Esophagus squamous epithelium (tissue), 5 donors: ENCODE measurements at places on chromosomes 7 and 10.

- DNase-seq, result no peak
Measured at GRCh38 chr10:87053577-87054181, 33.6 kb downstream of the FAM25A start.

DNA sequence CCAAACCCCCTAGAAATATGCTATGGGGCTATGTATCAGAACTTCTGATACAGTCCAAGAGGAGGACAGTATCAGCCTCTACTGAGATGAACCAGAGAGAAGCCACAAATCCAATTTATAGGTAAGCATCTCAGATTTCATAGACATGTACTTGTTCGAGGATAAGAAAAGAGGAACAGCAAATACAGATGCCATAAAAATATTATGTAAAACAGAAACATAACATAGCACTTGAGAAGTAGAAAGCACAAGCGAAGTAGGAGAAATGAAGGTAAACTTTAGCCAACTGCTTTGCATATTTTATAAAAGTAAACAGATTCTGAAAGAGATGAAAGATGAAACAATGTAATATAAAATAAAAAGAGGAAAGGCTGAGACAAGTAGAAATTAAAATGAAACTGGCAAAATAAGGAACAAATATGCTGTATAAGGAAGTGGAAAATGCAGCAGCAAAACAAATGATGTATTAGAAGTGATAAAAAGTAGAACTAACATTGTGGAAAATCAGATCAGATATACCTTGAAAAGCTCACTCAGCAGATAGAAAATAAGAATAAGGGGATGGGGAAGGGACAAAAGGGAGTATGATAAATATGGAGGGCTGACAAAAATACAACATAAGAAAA is 135.1 kb downstream of the SKAP2 start:
- no peak for DNase-seq

DNA sequence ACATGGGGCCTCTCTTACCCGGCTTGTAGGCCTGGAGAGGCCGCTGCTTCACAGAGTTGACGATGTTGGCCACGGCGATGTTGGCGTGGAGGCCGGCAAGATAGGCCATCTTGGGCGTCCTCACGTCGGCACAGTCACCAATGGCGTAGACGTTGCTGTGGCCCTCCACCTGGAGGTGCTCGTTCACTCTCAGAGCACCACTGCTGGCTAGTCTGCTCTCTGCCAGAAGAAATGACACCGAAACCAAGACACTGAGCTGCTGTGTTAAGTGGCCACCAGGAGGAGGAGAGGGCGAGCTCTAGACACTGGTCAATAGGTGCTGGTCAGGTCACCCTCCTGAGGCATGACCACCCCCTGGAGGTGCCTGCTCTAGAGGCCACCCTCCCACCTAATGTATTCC is 17.7 kb downstream of the AIFM2 start:
- no peak for DNase-seq

DNA sequence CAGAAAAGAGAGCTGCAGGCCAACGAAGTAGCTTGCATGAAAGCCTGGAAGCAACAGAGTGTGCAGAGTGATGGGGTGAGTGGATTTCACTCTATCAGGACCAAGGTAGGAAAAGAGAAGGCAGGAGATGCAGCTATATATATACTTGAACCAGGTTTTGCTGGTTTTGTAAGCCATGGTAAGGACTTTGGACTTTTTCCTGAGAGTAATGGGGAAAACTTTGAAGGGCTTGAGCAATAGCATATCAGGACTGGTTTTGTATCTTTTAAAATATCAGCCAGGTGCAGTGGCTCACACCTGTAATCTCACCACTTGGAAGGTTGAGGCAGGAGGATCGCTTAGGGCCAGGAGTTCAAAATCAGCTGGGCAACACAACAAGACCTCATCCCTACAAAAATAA is 120.6 kb upstream of the NRP1 start:
- no peak for DNase-seq

DNA sequence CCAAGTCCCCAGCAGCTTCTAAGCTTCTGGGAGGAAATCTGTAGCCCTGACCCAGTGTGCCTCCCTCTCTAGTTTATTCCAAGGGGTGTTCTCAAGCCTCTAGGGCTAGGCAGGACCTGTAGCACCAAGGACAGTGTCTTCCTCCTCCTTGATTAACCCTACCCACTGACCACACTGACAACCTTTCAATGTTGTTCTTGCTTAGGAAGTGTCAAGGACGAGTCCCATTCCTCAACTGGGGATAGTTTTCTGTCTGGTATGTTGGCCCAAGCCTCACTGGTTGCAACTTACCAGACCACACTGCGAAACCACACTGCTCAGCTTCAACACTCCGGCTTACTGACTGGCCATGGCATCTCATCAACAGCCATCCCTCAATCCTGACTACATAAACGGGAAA is 100.0 kb downstream of the RNF216 start:
- DNase-seq, result no peak

DNA sequence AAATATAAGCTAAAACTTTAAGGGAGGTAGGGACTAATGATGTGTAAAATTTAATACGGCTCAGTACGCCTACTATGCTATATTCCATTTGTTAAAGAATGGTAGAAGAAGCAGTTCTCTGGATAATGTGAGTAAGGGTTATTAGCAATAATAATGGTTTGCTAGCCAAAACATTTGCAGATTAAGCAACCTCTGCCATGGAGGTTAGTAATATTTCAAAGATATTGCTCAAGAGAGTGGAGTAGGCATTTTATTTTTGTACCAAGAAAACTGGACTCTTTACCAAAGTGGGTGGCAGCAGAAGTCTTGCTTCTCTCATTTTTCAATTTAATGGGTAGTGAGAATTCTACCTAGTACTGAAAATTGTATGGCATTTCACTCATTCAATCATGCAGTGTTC is 158.9 kb upstream of the TMEM106B start:
- no peak for DNase-seq

DNA sequence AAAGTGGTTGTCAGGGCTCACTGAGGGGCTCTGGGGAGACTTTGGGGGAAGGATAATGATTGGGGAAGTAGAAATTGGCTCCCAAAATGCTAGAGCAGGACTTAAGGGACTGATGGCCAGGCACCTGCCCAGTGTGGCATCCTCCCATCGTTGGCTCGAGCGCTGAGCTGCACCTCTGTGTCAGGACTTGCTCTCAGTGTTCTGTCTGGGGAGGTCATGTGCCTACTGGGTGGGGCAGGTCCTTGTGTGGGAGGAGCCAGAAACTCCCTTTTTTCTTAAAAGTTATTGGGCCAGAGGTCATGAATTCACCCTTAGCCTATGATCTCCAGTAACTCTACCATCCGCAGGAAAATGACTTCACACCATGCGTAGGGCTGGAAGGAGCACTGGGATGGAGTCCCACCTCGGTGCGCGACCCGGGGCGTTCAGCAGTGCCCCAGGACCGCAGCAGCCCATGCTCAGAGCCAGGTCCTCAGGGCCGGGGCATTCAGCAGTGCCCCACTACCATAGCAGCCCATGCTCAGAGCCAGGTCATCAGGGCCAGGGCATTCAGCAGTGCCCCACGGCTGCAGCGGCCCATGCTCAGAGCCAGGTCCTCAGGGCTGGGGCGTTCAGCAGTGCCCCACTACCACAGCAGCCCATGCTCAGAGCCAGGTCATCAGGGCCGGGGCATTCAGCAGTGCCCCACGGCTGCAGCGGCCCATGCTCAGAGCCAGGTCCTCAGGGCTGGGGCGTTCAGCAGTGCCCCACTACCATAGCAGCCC is 221.9 kb downstream of the EBF3 start:
- DNase-seq, result no peak

- no peak for DNase-seq
Measured at GRCh38 chr7:48183965-48184364, 12.7 kb downstream of the ABCA13 start.

DNA sequence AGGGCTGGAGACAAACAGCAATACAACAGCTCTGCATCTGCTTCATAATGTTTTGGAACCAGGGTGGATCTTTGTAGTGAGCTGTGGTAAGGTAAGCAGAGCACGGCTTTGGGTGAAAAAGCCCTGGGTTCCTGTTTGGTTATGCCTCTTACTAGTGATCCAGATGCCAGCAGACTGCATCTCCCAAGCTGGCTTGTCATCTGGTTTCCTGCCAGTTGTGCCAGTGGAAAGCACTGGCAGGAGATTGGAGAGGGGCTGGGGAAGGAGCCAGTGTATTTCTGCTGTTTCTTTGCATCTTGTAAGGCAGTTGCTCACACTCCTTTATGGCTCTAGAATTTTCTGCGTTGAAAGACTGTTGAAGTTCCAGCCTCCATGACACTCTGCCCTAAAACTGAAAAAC is 137.6 kb downstream of the TSPAN12 start:
- no peak for DNase-seq
